Breast epithelium (tissue), 4 donors: ENCODE measurements at places on chromosomes 6 and 20. TPM values are rescaled to one million over a fixed set of nuclear protein-coding genes. Genes with fewer than 3 reads are reported as not detected.
A peak's percentile ranks its signal among the peaks of the same experiment; 100 is the strongest.

Gene LY6G5C
- 0.64 TPM for total RNA-seq

DNA sequence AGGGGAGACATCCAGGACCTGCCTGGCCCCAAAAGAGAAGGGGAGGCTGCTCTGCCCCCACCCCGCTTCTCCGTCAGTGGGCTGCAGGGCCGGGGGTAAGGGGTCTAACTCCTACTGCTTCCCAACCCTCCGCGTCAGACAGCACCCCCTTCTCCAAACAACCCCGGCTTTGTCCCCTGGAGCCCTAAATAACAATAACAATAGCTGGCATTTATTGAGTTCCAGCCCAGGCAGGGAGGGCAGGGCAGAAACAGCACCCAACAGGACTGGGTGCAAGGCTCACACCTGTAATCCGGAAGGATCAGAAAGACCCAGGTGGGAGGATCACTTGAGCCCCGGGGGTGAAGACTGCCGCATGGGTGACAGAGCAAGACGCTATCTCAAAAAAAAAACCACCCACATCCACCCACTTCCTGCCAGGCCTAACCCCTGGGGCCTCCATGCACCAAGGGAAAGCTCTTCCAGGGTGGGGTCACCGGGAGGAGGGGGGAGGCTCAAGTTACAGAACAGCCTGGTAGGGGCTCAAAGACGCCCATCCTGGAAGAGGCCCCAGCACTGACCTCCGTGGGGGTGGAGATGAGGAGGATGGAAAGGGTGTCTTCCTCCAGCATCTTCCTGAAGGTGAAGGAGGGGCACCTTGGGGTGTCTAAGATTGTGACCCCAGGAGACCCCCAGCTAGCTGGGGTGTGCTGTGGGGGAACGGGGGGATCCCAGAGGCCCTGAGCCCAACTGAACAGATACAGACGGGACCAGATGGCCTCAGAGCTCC lies 1.3 kb upstream of the FNDC11 start:
- H3K4me1 ChIP-seq = peaks cover 5% of the 10 kb centered on the region
- no peaks in the 10 kb centered on the region for H3K36me3 ChIP-seq
- peak overlapping the region; percentile 58 for H3K27ac ChIP-seq
- no peak overlapping the region for H3K4me3 ChIP-seq
- H3K27me3 ChIP-seq = no peaks in the 10 kb centered on the region
- DNase-seq = no peak

Gene HAO1
- not detected for total RNA-seq

DNA sequence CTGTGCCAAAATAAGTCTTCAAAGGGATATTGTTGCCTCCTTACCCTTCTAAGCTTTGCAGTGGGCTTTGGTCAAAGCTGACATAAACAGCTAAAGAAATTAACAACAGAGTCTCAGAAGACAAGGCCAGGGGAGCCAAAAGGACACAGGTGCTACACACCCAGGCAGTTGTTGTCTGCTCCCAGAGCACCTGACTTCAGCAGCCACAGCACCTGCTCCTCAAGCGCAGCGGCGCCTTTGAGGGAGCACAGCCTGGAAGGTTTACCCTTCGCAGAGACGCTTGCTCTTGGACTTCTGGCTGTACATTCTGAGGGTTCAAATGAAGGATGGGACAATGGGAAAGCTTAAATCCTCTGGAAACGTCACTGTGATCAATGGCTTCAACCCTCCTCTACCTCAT lies 16.6 kb downstream of the B4GALT5 start:
- no peak overlapping the region for H3K27ac ChIP-seq
- H3K4me1 ChIP-seq = no peaks in the 10 kb centered on the region
- no peak overlapping the region for H3K4me3 ChIP-seq
- no peaks in the 10 kb centered on the region for H3K36me3 ChIP-seq

Gene TRAM2
- 24.3 TPM for total RNA-seq

- H3K27ac ChIP-seq = no peak overlapping the region
- no peak for DNase-seq
- H3K27me3 ChIP-seq = no peaks in the 10 kb centered on the region
- no peak overlapping the region for H3K4me3 ChIP-seq
- H3K36me3 ChIP-seq = no peaks in the 10 kb centered on the region
These were observed 147.5 kb upstream of the SYNDIG1 start for GRCh38 chr20:24321973-24322372.

- no peaks in the 10 kb centered on the region for H3K36me3 ChIP-seq
- no peak overlapping the region for H3K4me3 ChIP-seq
- no peaks in the 10 kb centered on the region for H3K27me3 ChIP-seq
- DNase-seq = peak; percentile 77
- H3K27ac ChIP-seq = no peak overlapping the region
These were observed 23.8 kb upstream of the BNIP5 start for GRCh38 chr6:36360241-36361054.

GRCh38 chr6:166076625-166077024 lies 91.0 kb downstream of the TBXT start:
- no peak overlapping the region for H3K27ac ChIP-seq
- H3K27me3 ChIP-seq = no peaks in the 10 kb centered on the region
- H3K4me1 ChIP-seq = no peaks in the 10 kb centered on the region
- H3K36me3 ChIP-seq = no peaks in the 10 kb centered on the region
- no peak overlapping the region for H3K4me3 ChIP-seq
- DNase-seq = no peak

DNA sequence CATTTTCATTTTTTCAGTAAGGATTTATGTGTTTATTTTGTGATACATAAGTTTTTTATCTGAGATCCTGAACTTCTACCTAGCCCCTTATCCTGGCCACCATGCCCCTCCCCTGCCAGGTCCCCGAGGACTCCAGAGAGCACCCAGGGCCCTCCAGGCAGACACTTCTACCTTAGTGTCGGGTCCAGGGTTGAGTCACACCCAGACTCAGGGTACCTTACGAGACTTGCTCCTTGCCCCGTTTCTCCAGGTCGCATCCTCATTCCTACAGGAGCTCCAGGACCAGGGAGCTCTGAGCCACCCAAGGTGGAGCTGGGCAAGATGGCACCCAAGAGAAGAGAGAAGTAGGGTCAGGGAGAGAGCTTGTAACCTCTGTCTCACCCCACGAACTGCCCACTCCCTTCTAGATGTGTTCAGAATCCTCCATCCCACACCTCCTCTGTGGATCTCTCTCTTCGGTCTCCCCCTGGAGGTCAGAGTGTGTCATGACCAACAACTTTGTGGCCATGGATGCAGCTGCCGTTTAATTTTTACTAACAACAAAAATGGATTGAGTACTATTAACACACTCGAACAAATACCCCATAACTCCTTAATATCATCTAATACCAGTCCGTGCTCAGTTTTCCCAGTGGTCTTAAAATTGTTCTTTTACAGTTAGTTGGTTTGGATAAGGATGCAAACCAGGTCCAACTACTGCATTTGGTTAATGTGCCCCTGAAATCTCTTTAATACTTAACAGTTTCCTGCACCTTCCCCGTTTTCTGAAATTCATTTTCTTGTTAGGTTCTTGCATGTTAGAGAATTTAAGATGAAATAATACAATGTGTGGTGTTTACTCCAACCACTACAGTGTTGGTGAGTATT lies 130.6 kb upstream of the INSM1 start:
- H3K27ac ChIP-seq = no peak overlapping the region
- DNase-seq = no peak
- H3K27me3 ChIP-seq = no peaks in the 10 kb centered on the region
- no peak overlapping the region for H3K4me3 ChIP-seq
- no peaks in the 10 kb centered on the region for H3K4me1 ChIP-seq

DNA sequence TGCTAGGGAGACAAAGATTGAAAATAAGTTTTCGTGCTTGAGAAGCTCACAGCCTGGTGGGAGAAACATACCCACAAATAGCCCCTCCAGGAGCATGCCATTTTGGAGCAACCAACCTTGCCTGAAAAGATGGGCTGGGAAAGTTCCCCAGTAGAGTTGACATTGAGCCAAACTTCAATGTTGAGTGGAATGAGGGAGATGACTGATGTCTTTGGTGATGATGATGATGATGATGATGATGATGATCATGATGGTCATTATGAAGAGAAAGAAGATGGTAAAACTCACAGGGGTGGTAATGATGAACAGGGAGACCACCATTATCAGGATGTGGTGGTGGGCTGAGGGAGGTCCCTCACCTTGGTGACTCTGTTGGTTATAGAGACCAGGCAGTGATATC lies 283.9 kb upstream of the RNF24 start:
- no peaks in the 10 kb centered on the region for H3K27me3 ChIP-seq
- no peak for DNase-seq
- no peaks in the 10 kb centered on the region for H3K4me1 ChIP-seq
- H3K27ac ChIP-seq = no peak overlapping the region
- H3K4me3 ChIP-seq = no peak overlapping the region
- H3K36me3 ChIP-seq = no peaks in the 10 kb centered on the region

- no peaks in the 10 kb centered on the region for H3K27me3 ChIP-seq
- peak within 1 kb of the TSS; percentile 32 for H3K27ac ChIP-seq
- no peaks in the 10 kb centered on the region for H3K36me3 ChIP-seq
- no peak within 1 kb of the TSS for H3K4me3 ChIP-seq
These were observed at the start of gene GABRR1 for GRCh38 chr6:89217299-89217910. GABRR1 (minus strand) TSS chr6:89217358; CDS start chr6:89217322, 36 bp downstream.

DNA sequence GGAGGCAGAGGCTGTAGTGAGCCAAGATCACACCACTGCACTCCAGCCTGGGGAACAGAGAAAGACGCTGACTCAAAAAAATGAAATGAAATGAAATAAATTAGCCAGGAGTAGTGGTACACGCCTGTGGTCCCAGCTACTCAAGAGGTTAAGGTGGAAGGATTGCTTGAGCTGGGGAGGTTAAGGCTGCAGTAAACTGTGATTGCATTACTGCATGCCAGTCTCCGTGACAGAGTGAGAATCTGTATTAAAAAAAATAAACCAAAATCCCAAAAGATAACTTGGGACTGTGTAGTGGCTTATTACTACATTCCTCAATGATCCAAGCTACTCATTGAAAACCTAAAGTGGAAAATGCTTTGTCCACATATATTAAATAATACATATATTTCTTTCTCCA lies 87.0 kb downstream of the SGK1 start:
- no peaks in the 10 kb centered on the region for H3K36me3 ChIP-seq
- H3K4me3 ChIP-seq = no peak overlapping the region
- no peak overlapping the region for H3K27ac ChIP-seq
- no peaks in the 10 kb centered on the region for H3K27me3 ChIP-seq

DNA sequence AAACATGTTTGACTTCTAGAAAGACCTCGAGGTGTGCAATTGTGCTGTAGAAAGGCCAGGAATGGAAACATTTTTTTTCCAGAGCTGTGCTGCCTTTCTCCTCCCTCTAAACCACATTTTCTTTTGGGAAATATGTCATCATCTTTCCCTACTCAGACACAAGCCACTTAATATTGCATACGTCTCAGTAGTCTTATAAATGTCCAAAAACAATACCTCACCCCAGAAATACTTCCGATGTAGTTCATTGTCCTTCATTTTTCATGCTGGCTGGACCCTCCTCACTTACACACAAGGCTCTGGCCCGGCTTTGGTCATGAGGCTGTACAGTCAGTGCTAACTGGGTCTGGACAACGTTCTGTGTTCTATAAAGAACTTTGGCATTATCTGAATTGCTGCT lies 126.4 kb downstream of the SCML4 start:
- peak overlapping the region; percentile 43 for H3K27ac ChIP-seq
- no peak overlapping the region for H3K4me3 ChIP-seq
- no peaks in the 10 kb centered on the region for H3K27me3 ChIP-seq

Gene SGK2
- total RNA-seq = 6.4 TPM

DNA sequence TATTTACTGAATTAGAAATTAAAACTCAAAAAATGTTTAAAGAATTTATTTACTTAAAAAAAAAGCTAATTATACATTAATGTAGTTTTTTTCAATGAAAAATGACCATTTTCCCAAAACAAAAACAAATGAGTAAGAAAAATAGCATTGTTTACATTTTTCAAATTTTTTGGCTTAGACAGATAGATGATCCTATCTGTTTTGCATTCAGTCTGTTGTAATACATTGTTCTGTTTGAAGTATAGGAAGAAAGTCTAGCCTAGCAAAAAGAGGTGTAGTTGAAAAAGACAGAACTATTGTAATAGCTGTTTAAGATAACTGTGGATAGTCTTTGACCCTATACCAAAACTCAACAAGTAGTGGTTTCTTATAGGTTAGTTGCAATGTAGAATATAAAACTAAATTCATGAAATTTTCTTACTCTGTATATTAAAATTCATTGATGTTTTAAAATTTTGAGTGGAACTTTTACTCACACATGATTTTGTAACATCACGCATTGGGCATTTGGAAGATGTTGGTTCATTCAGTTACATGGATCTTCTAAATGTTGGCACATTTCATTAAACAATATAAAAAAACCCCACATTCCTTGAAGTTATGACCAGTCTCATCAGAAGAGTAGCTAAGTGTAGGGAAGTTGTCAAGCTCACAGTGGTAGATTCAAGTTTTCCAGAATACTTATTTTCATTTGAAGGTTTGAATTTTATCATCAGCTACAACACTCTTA lies 62.0 kb downstream of the KCNS1 start:
- H3K27ac ChIP-seq = no peak overlapping the region
- DNase-seq = no peak
- H3K4me3 ChIP-seq = no peak overlapping the region
- peaks cover 6% of the 10 kb centered on the region for H3K4me1 ChIP-seq
- H3K36me3 ChIP-seq = no peaks in the 10 kb centered on the region

GRCh38 chr6:157278171-157278570 lies 45.1 kb downstream of the TMEM242 start:
- H3K27me3 ChIP-seq = no peaks in the 10 kb centered on the region
- H3K36me3 ChIP-seq = no peaks in the 10 kb centered on the region
- no peak for DNase-seq
- H3K4me3 ChIP-seq = no peak overlapping the region
- no peaks in the 10 kb centered on the region for H3K4me1 ChIP-seq

GRCh38 chr6:29641430-29642148 lies 8.6 kb upstream of the GABBR1 start:
- no peak overlapping the region for H3K4me3 ChIP-seq
- H3K4me1 ChIP-seq = no peaks in the 10 kb centered on the region
- no peaks in the 10 kb centered on the region for H3K36me3 ChIP-seq
- H3K27me3 ChIP-seq = no peaks in the 10 kb centered on the region

Gene ZC3H12D
- total RNA-seq = 2.3 TPM

Gene TGM2
- total RNA-seq = 44.9 TPM

DNA sequence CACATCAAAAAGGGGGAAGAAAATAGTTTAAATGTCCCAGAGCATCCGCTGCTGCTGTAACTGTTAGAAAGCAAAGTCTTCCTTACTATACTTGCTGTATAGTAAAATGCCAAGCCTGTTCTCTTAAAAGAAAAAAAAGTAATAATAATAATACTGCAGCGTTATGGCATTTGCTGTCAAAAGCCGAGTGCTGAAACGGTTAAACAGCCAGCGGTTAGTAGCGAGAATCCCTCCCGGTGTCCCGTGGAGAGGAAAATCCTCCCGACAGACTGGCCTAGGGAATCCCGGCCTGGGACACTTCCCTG lies 19.5 kb upstream of the NFATC2 start:
- H3K27me3 ChIP-seq = no peaks in the 10 kb centered on the region
- H3K4me1 ChIP-seq = no peaks in the 10 kb centered on the region
- H3K36me3 ChIP-seq = no peaks in the 10 kb centered on the region
- H3K4me3 ChIP-seq = peak overlapping the region; percentile 74

GRCh38 chr6:37699887-37700619 lies 2.4 kb upstream of the MDGA1 start:
- peaks cover 10% of the 10 kb centered on the region for H3K4me1 ChIP-seq
- H3K4me3 ChIP-seq = no peak overlapping the region
- no peak for DNase-seq
- H3K36me3 ChIP-seq = no peaks in the 10 kb centered on the region
- no peak overlapping the region for H3K27ac ChIP-seq
